Activated CD4-positive, alpha-beta T cell treated with anti-CD3 and anti-CD28 coated beads, Interleukin-2, amount 50 U/mL, for 1 hour (primary cell): ENCODE measurements at places on chromosomes 6 and 20.

- no peak for DNase-seq
Observed at GRCh38 chr6:128993166-128993565, 110.2 kb downstream of the LAMA2 start.

- no peak for DNase-seq
Observed at GRCh38 chr6:133214267-133214666, 26.9 kb upstream of the EYA4 start.

DNA sequence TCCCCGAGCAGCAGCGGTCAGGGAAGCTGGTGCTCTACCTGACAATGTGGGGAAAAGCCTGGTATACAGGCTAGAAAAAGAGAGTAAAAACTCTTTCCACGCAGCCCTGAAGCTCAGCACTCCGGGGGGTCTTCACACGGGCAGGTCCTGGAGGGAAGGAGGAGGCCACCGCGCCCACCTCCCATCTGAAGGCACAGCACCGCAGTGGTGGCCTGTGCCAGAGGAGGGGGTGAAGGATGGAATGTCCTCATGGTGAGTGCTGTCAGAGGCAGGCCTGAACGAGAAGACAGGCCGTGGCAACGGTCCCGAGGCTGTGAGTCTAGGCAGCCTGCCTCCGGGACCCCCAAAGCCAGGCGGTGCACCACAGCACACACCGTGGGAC is 5.8 kb downstream of the SLC2A4RG start:
- DNase-seq = no peak

GRCh38 chr6:150668900-150669302 is 69.2 kb downstream of the PLEKHG1 start:
- DNase-seq = no peak

GRCh38 chr6:122048570-122048969 is 350.9 kb upstream of the HSF2 start:
- no peak for DNase-seq

- DNase-seq = no peak
Observed at GRCh38 chr20:57661746-57662455, 41.7 kb upstream of the ZBP1 start.
